Activated CD8-positive, alpha-beta T cell treated with anti-CD3 and anti-CD28 coated beads for 36 hours (primary cell): ENCODE measurements at places on chromosomes 5 and 9. TPM values are rescaled to one million over a fixed set of nuclear protein-coding genes. Genes with fewer than 3 reads are reported as not detected.

Gene SPATA31E1
- not detected for total RNA-seq

Gene ATOSB
- total RNA-seq = 6.0 TPM

Gene TMEM232
- 0.27 TPM for total RNA-seq

Gene SLC34A1
- 0.43 TPM for total RNA-seq

Gene S1PR3
- 0.36 TPM for total RNA-seq

Gene ZNF608
- total RNA-seq = not detected

Gene FGFR4
- 2.2 TPM for total RNA-seq

Gene EXOC3
- 65.9 TPM for total RNA-seq

Gene TEX48
- 0.65 TPM for total RNA-seq

Gene AJM1
- 6.4 TPM for total RNA-seq

Gene PKD2L2
- total RNA-seq = not detected

Gene AFAP1L1
- 1.3 TPM for total RNA-seq

Gene ANP32B
- 374 TPM for total RNA-seq

Gene SV2C
- not detected for total RNA-seq

Gene PPIC
- total RNA-seq = not detected

Gene CDX1
- total RNA-seq = not detected

Gene P4HA2
- 18.6 TPM for total RNA-seq

Gene GDA
- total RNA-seq = not detected

Gene FSTL4
- not detected for total RNA-seq

Gene TAF1L
- not detected for total RNA-seq

Gene GTF3C5
- 95.3 TPM for total RNA-seq

Gene SAPCD2
- 13.5 TPM for total RNA-seq

Gene TXNDC8
- total RNA-seq = not detected

Gene SIMC1
- total RNA-seq = 21.5 TPM

Gene TYRP1
- not detected for total RNA-seq

Gene SPATA31C2
- total RNA-seq = 0.09 TPM

Gene SPATA31A3
- total RNA-seq = not detected

Gene ZNF354C
- 7.4 TPM for total RNA-seq

Gene KIF24
- 5.8 TPM for total RNA-seq

Gene PRKACG
- not detected for total RNA-seq

Gene SLC45A2
- not detected for total RNA-seq

Gene ARHGEF39
- total RNA-seq = 19.9 TPM

Gene SEMA6A
- not detected for total RNA-seq

Gene CNTNAP3
- not detected for total RNA-seq

Gene RIC1
- total RNA-seq = 14.6 TPM

Gene BHMT
- total RNA-seq = not detected

Gene CCDC180
- total RNA-seq = 1.5 TPM

Gene HTR1A
- total RNA-seq = not detected

Gene C5orf58
- not detected for total RNA-seq

Gene MAST4
- 10.0 TPM for total RNA-seq

Gene EPB41L4B
- total RNA-seq = 0.34 TPM

Gene ANGPTL2
- total RNA-seq = not detected

Gene TMEM8B
- total RNA-seq = 4.3 TPM

Gene SLC31A1
- total RNA-seq = 18.3 TPM

Gene IL5
- total RNA-seq = 1.7 TPM
